ENCODE measurements at places on chromosomes 13 and 19.

- no peak for DNase-seq
These were observed 5.8 kb upstream of the TLE2 start for GRCh38 chr19:3034656-3035541.

GRCh38 chr13:113839536-113840204, 24.2 kb downstream of the GAS6 start:
- DNase-seq: no peak

GRCh38 chr13:41938918-41939317, 22.0 kb downstream of the VWA8 start:
- DNase-seq: no peak

- DNase-seq: no peak
These were observed 22.2 kb downstream of the AP2S1 start for GRCh38 chr19:46828484-46828883.

DNA sequence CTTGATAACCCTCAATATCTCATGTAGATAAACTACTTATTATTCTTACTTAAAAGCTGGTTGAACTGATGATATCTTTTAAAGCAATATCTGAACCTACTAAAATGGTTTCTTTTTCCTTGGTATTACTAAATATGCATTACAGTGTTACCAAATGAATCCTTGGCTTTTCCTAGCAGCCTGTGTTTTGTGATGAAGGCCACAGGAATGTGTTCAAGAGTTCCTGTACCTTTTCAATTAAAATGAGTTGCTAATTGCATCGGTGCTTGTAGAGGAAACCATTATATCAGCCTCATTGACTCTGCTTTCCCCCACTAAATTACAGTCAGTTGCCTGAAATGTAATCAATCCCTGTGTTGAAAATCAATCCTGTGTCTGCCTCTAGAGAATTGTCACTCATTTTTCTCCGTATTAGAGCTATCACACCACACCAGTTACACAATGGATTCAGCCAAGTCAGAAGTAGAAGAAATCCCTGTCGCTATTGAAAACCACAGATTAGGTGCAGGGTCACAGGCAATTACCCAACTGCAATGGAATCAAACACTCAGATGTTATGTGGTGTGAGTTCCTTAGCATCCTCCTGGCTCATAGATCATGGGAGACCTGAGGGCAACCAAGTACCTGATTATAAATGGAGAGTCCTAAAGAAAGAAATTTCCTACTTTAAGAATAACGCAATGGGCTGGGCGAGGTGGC, 13.3 kb downstream of the FAM216B start:
- no peak for DNase-seq

- no peak for DNase-seq
These were observed 2.6 kb downstream of the ARHGAP33 start for GRCh38 chr19:35777961-35778360.

GRCh38 chr13:26831336-26831908, 70.8 kb upstream of the GPR12 start:
- DNase-seq: no peak

- DNase-seq: no peak
These were observed 109.0 kb upstream of the SOX1 start for GRCh38 chr13:111957913-111958450.

GRCh38 chr19:50909240-50910070, 1.7 kb downstream of the KLK4 start:
- no peak for DNase-seq

All from GM12864 (cell line).